ENCODE measurements at places on chromosomes 11 and 22. TPM values are rescaled to one million over a fixed set of nuclear protein-coding genes. Genes with fewer than 3 reads are reported as not detected.

GRCh38 chr11:106471276-106471675 lies 393.8 kb downstream of the AASDHPPT start:
- DNase-seq: peak; percentile 44

The KMT2A gene
- total RNA-seq: 21.1 TPM

- no peak for DNase-seq
Measured at GRCh38 chr22:44930016-44930710, 79.6 kb downstream of the PHF21B start.

- DNase-seq: no peak
Measured at GRCh38 chr11:96127596-96127959, 203.7 kb upstream of the MTMR2 start.

- DNase-seq: no peak
Measured at GRCh38 chr11:94866231-94866822, 98.2 kb downstream of the AMOTL1 start.

DNA sequence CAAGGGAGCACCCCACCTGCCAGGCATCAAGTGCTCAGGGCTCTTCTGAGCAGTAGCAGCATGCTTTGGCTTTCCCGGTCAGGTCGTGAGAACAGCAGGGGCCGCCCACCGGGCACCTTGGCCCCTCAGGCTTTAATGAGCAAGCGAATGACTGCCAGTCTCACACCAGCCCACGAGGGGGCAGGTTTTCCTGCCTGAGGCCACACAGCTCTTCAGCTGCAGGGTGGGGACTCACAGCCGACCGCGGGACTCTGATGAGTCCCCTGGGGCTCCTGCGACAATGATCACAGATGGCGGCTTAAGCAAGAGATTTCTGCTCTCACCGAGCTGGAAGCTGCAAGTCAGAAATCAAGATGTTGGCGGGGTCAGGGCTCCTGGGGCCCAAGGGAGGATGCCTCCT lies 14.3 kb upstream of the FGF19 start:
- DNase-seq: peak; percentile 23

The MRGPRE gene
- total RNA-seq: not detected

- DNase-seq: no peak
Measured at GRCh38 chr22:39928536-39929520, 27.9 kb downstream of the GRAP2 start.

The TESMIN gene
- 0.56 TPM for total RNA-seq

- DNase-seq: peak; percentile 4
Measured at GRCh38 chr22:29345932-29346331, 30.4 kb upstream of the RASL10A start.

The DNAJB7 gene
- not detected for total RNA-seq

The PLA2G3 gene
- total RNA-seq: under 0.01 TPM

The LIF gene
- total RNA-seq: 130 TPM

The ANKK1 gene
- total RNA-seq: not detected

GRCh38 chr22:23382428-23383218 lies 197.5 kb downstream of the IGLL1 start:
- DNase-seq: no peak

- DNase-seq: no peak
Measured at GRCh38 chr22:39995393-39996252, 869 bp downstream of the FAM83F start.

The GNAZ gene
- total RNA-seq: 1.9 TPM

DNA sequence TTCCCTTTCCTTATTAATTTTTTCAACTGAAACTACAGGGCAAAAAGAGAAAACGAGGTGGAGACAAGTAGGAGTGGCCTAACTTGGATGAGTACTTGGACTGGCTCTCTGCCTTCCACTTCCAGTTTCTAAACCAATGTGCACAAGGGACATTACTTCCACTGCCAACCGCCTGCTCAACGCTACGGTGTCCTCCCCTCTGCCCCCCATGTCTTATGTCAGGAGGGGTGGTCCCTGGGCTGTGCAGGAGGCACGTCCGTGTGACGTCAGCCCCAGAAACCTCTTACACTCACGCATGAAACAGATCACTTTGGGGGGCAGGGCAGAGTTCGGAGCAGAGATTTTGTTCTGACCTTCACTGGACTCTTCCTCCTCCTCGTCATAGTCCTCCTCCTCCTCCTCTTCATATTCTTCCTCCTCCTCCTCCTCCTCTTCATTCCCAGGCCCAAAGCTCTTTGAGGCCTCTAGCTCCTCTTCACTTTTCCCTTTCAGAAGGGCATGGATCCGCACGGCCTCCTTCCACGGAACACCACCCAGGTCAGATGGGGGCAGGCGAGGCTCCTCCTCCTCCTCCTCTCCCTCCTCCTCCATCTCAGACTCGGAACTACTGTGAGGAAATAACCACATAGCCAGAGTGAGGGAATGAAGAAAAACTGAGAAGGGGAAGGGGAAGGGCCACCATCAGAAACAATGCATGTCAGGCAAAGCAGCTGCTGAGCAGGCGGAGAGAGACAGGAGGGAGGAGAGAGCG lies 57.4 kb upstream of the BID start:
- DNase-seq: no peak

GRCh38 chr22:45845076-45845487 lies 131.9 kb downstream of the WNT7B start:
- no peak for DNase-seq

DNA sequence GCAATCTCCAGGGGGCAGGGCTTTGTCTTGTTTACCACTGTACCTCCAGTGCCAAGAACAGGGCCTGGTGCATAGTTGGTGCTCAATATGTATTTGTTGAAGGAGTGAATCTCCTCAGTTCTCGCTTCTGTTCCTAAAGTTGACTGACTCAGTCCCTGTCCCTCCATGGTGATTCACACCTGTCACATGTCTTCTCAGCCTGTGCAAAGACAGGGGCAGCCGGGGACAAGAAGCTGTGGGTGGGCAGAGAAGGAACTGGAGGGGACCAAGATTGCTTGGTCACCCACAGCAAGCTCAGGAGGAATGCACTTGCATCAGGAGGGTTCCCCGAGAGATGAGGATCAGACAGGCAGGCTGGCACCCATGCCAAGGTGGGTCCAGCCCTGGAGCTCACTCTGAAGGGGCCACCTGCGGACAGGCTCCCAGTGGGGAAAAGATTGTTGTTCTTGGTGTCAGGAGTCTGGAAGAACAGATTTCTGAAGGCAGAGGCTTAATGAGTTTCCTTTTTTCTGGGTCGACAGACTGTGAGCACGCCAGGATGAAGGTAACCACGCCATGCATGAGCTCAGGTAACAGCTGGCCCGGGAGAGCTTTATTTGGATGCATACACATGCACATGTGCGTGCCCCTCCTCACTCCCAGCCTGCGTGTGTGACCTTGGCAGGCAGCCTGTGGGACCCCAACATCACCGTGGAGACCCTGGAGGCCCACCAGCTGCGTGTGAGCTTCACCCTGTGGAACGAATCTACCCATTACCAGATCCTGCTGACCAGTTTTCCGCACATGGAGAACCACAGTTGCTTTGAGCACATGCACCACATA lies 16.9 kb downstream of the IL17RA start:
- no peak for DNase-seq

DNA sequence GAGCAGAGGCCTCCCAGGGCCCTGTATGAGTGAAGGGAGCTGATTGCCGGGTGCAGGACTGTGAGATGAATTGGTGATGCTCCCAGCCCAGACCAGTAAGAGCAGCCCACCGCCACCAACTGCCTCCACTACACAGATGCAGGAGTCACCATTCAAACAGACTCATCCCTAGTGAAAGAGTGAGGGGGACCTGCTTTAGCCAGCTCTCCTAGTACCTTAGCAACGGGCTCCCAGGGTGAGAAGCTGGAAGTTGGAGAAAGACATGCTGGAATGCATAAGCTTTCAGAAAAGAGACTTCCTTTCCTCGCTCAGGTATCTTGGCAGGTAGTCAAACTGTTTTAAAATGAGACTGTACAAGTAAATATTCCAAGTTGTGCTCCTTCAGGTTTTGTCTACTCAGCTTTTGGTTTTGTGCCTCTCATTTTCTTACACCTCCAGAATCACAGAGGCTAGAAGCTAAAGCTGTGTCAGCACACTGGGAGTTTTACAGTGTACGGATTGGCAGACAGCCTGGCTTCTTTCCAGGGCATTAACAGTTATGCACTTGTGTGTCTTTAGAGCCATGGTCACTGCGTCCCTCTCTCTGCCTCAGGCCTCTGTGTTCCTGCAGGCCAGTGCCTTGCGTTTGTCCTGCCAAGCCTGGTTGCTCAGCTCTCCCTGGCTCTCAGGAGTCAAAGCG lies 146.2 kb downstream of the ATXN10 start:
- no peak for DNase-seq

The SCN2B gene
- under 0.01 TPM for total RNA-seq

The HEPN1 gene
- total RNA-seq: not detected

GRCh38 chr11:86575208-86575855 lies 97.1 kb downstream of the ME3 start:
- DNase-seq: peak; percentile 72

GRCh38 chr11:58580311-58580710 lies 1.4 kb downstream of the ZFP91 start:
- DNase-seq: no peak

The OR51B4 gene
- total RNA-seq: not detected

GRCh38 chr11:46200537-46201281 lies 76.8 kb upstream of the CREB3L1 start:
- DNase-seq: peak; percentile 7

GRCh38 chr11:67700141-67700540 lies 25.7 kb upstream of the ALDH3B2 start:
- DNase-seq: no peak

The USP2 gene
- 0.18 TPM for total RNA-seq

The IFITM10 gene
- under 0.01 TPM for total RNA-seq

GRCh38 chr11:34313099-34313517 lies 44.7 kb downstream of the ABTB2 start:
- no peak for DNase-seq

- no peak for DNase-seq
Measured at GRCh38 chr11:57283231-57283990, 41.3 kb downstream of the TNKS1BP1 start.

GRCh38 chr11:57191311-57192219 lies 9.8 kb downstream of the LRRC55 start:
- DNase-seq: no peak

DNA sequence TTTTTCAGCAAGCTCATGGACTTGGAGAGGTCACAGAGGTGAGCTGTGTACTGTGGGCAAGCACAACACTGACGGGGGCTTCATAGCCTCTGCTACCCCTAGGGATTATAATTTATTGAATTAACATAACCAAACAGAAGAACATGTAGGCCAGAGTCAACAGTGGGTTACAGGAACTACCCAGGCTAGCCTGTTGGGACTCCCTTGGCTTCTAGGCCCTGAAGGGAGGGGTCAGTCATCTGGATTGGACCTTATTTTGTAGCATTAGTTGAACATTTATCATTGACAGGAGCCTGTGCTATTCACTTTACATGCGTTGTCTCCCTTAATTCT lies 56.9 kb downstream of the KREMEN1 start:
- DNase-seq: no peak

The RTCB gene
- total RNA-seq: 213 TPM

The HOATZ gene
- not detected for total RNA-seq

DNA sequence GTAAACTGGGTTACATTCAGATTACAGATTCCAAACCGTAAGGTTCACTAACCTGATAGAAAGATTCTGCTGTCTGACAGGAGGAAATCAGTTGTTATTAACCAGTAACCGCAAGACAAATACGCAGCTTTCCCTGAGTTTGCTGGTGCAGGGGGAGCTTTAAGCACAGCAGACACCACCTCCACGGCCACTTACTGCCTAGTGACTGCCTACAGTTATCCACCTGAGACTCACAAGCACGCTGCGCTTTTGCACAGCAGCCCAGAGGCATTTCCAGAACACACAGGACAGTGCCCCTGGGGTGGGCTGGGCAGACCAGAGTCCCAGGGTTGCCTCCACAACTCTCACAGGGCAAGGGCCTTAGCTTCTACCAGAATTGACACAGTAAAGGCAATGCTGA lies 90.9 kb downstream of the CTTN start:
- DNase-seq: no peak

DNA sequence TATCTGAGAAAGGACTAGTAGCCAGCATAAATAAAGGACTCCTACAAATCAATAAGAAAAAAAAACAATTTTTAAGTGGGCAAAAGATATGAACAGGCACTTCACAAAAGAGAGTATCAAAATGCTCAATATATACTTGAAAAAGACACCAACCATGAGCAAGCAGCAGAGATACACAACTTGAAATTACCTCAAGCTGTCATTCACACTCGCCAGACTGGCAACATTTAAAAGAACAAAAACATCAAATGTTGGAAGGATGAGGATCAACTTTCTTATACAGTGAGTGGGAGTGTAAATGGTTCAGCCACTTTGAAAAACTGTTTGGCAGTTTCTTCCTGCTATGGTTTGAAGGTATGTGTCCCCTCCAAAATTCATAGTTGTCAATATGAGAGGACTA lies 23.9 kb upstream of the ELFN2 start:
- no peak for DNase-seq

GRCh38 chr11:124934862-124935547 lies 842 bp downstream of the HEPACAM start:
- peak; percentile 96 for DNase-seq

The SDHD gene
- 83.2 TPM for total RNA-seq

The HDAC10 gene
- 3.9 TPM for total RNA-seq

GRCh38 chr11:111105566-111105965 lies 140.0 kb upstream of the POU2AF2 start:
- DNase-seq: peak; percentile 69
